ENCODE measurements at places on chromosomes 5 and 9. TPM values are rescaled to one million over a fixed set of nuclear protein-coding genes. Genes with fewer than 3 reads are reported as not detected.

The FBP2 gene
- not detected for total RNA-seq

The CNTLN gene
- total RNA-seq = 5.7 TPM

The LHX2 gene
- total RNA-seq = 3.9 TPM

The MOB3B gene
- total RNA-seq = 8.6 TPM

The SLC25A2 gene
- not detected for total RNA-seq

The SPINK4 gene
- not detected for total RNA-seq

The SH3RF2 gene
- 2.5 TPM for total RNA-seq

The SLC22A4 gene
- 5.0 TPM for total RNA-seq

The LCP2 gene
- total RNA-seq = not detected

The LCN1 gene
- total RNA-seq = not detected

The RANBP17 gene
- 2.9 TPM for total RNA-seq

The UNC5A gene
- 0.46 TPM for total RNA-seq

Data from A549 treated with GW870086 at 1 μM for 4 hours (cell line).